HCT116 (cell line): ENCODE measurements at places on chromosomes 6 and 20.
A peak's percentile ranks its signal among the peaks of the same experiment; 100 is the strongest.

DNA sequence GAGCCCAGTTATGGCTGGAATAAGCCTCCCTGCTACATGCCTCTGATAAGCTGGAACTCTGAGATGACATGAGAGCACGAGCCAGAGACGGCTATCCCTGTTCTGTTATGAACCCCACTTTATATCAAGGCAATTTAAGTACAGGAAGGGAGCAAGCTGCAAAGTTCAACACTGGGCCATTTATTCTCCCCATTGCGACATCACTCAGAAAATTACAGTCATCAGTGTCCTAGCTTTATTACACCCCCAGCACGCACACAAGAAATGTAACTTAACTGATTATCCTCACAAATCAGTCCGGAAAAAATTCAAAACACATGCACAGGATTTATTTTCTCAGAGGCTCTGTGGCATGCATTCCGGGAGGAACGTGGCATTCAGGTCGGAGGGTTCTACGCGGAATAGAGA, 125.3 kb upstream of the SLC2A12 start:
- DNase-seq: no peak

DNA sequence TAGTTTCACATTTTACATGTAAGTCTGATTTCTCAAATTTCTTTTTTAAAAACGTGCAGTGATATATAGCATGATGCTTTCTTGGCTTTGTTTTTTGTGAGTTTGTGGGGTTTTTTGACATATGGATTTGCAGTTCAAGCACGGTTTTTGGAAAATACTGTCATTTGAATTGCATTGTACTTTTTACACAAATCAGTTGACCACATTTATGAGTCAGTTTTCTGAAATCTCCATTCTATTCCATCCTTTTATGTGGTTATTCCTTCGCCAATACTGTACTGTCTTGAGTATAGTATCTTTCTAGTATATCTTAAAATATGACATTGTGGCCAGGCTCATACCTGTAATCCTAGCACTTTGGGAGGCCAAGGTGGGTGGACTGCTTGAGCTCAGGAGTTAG, 890.0 kb upstream of the CITED2 start:
- no peak for DNase-seq

DNA sequence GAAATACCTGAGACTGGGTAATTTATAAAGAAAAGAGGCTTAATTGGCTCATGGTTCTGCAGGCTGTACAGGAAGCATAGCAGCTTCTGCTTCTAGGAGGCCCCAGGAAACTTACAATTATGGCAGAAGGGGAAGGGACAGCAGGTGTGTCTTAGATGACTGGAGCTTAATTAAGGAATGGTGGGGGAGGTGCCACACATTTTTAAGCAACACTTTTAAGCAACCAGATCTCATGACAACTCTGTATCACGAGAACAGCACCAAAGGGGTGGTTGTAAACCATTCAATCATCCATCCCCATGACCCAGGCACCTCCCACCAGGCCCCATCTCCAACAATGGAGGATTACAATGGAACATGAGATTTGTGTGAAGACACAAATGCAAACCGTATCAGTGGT, 26.9 kb downstream of the FIG4 start:
- no peak for DNase-seq

DNA sequence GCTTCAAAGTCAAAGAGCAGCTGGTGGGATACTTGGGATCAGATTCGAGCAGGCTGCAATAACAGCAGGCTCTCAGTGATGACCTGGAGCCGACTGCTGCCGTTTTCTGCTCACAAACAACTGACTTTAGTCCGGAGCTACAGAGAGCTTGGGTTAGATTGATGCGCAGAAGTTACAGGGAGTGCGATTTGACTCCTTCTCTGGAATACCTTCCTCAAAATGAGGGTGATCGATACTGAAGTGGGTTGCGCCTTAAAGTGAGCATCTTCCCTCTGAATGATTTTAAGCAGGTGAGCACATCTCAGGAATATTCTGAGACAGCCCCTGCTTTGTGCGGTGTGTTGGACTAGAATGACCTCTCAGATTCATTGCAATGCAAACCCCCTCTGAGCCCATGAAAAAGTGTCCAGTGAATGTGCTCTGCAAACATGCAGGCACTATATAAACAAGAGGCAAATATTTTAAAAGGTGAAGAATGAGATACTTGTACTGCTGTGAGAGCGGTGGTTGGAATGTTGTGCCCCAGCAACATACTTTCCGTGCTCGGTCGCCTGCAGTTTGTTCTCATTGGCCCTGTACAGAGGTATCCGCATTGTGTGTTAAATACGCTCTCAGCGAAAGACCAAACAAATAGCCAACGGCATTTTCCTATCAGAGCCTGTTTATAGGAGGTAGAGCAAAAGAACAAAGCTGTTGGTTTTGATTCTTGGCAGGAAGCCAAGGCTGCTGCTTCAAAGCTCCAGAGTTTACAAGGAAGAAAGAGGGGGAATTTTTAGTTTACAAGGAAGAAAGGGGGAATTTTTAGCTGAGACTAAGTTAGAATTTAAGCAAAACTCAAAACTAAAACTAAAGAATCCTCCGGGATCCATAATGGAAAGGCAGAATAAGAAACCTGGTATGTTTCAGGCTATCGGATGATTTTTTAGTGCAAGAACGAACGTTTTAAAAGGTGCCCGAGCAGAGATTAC, 67.7 kb downstream of the PHACTR2 start:
- DNase-seq: peak; percentile 15

GRCh38 chr6:151007076-151007475, 141.6 kb downstream of the MTHFD1L start:
- no peak for DNase-seq
